ENCODE measurements at places on chromosomes 13 and 19.

- peak; percentile 82 for DNase-seq
These were observed 592 bp upstream of the TRIP10 start for GRCh38 chr19:6738787-6739389.

DNA sequence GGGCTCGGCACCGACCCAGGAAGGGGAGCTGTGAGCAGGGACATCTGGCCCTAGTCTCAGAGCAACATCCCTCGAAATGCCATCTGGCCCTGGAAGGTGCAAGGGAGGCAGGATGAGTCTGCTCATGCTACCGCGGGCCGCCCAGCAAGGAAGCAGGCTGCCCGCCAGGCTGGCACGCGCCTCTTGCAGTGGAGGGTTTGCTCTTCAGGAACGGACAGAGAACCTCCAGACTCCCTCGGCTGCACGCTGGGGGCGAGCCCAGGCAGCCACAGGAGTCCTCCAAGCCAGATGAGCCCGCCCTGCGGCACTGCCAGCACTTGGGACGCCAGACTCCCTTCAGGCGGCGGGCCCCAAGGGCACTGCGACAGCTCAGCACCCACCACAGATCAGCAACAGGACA is 10.1 kb upstream of the ATP8B3 start:
- no peak for DNase-seq

- no peak for DNase-seq
These were observed 25.1 kb downstream of the CEACAM4 start for GRCh38 chr19:41601771-41602170.

- DNase-seq = no peak
These were observed 8.9 kb downstream of the RTBDN start for GRCh38 chr19:12825254-12826131.

DNA sequence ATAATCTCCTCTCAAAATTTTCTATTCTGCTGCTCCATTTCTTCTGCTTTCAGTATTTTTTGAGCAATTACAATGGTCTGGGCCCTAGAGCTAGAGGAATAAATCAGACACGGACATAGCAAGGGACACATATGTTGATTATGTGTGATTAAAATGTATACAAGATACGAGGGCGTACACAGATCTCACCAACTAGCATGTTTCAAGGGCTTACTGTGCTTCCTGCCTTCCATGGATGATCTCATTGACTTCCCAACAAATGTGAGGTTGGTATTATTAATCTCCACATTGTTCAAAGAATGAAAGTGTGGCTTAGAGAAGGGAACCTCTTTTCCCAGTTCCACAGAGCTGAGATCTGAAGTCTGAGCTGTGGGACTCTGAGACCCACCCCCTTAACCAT is 9.1 kb downstream of the PLD3 start:
- DNase-seq = no peak

DNA sequence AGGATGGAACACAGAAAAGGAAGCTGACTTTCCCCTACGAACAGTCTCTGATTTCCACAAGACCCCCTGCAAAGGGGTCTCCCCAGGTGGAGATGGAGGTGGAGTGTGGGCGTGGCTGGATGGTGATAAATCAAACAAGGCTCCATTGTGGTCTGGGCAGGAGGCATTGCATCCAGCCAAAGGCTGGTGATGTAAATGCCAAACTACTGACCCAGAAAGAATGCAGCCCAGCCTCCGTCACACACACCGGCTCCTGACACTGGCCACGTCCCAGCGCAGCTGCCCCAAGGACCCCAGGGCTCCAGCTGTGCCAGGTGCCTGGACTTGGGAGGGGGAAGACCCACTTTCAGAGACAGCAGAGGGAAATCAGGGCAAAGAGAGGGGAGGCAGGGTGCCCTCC is 6.3 kb downstream of the SLC7A1 start:
- no peak for DNase-seq

DNA sequence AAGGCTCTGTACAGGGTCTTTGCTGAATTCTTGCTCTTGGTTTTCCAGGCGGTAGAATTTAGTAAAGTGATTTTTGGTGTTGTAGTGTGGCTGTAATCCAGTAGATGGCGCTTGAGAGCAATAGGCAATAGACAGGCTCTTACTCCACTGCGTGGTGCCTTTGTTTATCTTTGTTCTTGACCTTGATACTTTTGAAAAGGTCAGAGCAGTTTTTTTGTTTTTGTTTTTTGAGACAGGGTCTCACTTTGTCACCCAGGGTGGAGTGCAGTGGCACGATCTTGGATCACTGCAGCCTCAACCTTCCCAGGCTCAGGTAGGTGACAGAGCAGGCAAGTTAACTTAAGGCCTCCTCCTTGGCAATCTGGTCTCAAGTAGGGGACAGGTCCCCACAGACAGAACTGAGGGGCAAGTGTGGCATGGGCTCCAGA is 12.2 kb upstream of the LILRA5 start:
- DNase-seq = peak; percentile 15

DNA sequence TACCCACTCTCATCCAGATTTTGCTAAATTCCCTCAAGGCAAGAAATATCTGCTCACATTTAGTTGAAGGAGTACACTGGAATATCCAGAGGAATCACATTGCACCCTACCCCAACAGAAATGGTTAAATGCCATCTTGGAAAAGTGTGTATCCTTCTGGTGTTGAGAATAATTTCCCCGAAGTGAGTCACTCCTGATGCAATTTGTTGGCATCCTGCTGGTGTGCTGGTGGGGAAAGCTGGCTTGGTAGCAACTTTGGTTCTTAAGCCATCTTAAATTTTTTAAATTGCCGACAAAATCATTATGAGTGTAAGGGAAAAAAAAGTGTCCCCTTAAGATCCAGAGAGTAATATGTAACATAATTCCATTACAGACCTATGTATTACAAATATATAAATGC is 337.3 kb upstream of the DACH1 start:
- no peak for DNase-seq

- DNase-seq = no peak
These were observed 77.0 kb downstream of the PTPRS start for GRCh38 chr19:5263615-5264014.

Measured in right kidney (tissue), 9 donors.